ENCODE measurements at places on chromosomes 7 and 10. TPM values are rescaled to one million over a fixed set of nuclear protein-coding genes. Genes with fewer than 3 reads are reported as not detected.

Gene CFAP70
- total RNA-seq, result 1.9 TPM

Gene UPP1
- 18.0 TPM for total RNA-seq

Gene WAC
- 142 TPM for total RNA-seq

Gene ARPC1A
- total RNA-seq, result 99.5 TPM

Gene ACTL6B
- not detected for total RNA-seq

Gene SEC61G
- 376 TPM for total RNA-seq

Gene ACADSB
- total RNA-seq, result 14.7 TPM

Gene H2BK1
- total RNA-seq, result not detected

Gene HIF1AN
- 11.5 TPM for total RNA-seq

Gene LIPF
- total RNA-seq, result not detected

Gene SEMA3E
- total RNA-seq, result 3.4 TPM

Gene OPN4
- not detected for total RNA-seq

Gene UBN2
- 18.8 TPM for total RNA-seq

Gene FKBP6
- total RNA-seq, result not detected

Gene NEUROG3
- 2.8 TPM for total RNA-seq

- no peak for DNase-seq
- H3K27me3 ChIP-seq, result no peaks in the 10 kb centered on the region
- peaks cover 13% of the 10 kb centered on the region for H3K36me3 ChIP-seq
- no peaks in the 10 kb centered on the region for H3K4me1 ChIP-seq
Observed at GRCh38 chr10:92506336-92506735, 67.6 kb downstream of the IDE start.

DNA sequence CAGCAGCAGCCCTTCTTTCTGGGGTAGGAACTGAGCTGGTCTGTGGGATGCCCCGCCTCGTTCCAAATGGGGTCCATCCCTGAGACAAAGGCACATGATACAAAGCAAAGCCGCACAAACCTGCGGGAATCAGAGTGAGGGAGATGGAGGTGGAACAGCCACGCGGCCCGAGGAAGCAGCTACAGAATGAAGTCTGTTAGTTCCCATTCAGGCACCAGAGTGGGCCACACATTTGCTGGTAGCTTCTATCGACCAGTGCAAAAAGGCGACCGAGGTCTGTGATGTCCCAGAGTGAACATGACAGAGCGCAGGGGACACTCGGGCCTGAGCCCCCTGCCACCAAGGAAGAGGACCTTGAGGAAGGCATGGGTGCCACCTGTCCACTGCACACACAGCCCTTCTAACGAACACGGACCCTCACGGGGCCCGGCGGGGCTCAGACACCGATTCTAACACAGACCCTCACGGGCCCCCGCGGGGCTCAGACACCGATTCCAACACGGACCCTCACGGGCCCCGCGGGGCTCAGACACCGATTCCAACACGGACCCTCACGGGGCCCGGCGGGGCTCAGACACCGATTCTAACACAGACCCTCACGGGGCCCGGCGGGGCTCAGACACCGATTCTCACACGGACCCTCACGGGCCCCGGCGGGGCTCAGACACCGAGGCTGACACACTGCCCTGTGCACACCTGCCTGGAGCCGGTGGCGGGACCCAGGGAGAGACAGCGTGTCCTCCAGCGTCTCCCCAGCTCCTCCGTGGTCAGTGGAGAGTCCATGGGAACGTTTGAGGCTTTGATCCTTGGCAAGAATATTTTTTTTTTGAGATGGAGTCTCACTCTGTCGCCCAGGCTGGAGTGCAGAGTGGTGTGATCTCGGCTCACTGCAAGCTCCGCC lies 32.8 kb upstream of the FAM20C start:
- H3K4me1 ChIP-seq, result no peaks in the 10 kb centered on the region
- H3K27me3 ChIP-seq, result no peaks in the 10 kb centered on the region
- H3K4me3 ChIP-seq, result no peak overlapping the region
- H3K36me3 ChIP-seq, result no peaks in the 10 kb centered on the region
- H3K27ac ChIP-seq, result no peak overlapping the region
- DNase-seq, result no peak

- DNase-seq, result no peak
- H3K4me1 ChIP-seq, result peaks cover 58% of the 10 kb centered on the region
- no peak overlapping the region for H3K4me3 ChIP-seq
- no peak overlapping the region for H3K27ac ChIP-seq
Observed at GRCh38 chr10:109887243-109887642, 36.1 kb downstream of the XPNPEP1 start.

GRCh38 chr7:51613911-51614357 lies 297.3 kb upstream of the COBL start:
- H3K27me3 ChIP-seq, result no peaks in the 10 kb centered on the region
- no peak for DNase-seq
- no peaks in the 10 kb centered on the region for H3K36me3 ChIP-seq
- no peak overlapping the region for H3K27ac ChIP-seq

GRCh38 chr7:155809947-155810769 lies 2.1 kb downstream of the SHH start:
- DNase-seq, result no peak
- no peaks in the 10 kb centered on the region for H3K36me3 ChIP-seq
- H3K27ac ChIP-seq, result no peak overlapping the region
- H3K27me3 ChIP-seq, result peaks cover 6% of the 10 kb centered on the region

DNA sequence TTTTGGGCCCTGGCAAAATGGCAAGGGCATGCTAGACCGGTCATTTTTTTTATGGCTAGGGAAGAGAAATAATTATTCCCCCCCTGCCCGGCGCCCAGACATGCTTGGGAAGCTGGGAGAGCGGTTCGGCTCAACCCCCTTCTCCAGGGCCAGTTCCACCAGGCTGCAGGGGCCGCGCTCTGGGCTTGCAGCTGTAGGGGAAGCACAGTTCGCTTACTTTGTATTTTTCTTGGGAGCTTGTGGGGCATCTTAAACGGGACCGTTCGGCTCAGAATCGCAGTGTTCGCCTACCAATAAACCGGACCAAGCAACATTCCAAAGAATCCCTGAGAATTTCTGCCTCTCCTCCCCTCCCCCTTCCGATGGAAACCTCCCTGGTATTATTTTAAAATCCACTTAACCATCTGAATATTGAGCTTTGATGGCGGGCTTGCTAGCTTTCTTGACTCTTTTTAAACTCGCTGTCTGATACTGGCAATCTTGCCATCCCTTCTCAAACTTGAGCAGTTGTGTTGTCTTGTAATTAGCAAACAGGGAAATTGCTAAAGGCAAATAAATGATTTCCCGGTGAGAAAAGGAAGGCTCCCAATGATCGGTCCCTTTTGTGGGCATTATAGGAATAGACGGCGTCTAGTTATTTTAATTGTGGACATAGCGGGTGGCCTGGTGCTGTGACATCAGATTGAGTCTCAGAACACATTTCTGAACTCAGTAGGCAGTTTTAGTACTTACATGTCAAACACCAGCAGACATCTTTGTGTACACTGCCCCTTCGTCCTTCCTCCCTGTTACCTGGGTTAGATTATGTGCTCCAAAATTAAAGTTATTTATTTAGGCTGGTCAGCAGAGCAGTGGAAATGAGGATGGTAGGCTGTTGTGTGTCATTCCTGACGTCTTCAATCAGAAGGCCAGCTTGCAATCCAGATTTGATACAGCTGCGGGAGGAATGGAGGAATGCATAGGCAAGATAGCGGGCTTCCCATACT lies 3.4 kb downstream of the TCF7L2 start:
- peak overlapping the region; percentile 88 for H3K27ac ChIP-seq
- no peaks in the 10 kb centered on the region for H3K27me3 ChIP-seq
- DNase-seq, result no peak
- peaks cover 33% of the 10 kb centered on the region for H3K4me1 ChIP-seq
- H3K36me3 ChIP-seq, result no peaks in the 10 kb centered on the region

DNA sequence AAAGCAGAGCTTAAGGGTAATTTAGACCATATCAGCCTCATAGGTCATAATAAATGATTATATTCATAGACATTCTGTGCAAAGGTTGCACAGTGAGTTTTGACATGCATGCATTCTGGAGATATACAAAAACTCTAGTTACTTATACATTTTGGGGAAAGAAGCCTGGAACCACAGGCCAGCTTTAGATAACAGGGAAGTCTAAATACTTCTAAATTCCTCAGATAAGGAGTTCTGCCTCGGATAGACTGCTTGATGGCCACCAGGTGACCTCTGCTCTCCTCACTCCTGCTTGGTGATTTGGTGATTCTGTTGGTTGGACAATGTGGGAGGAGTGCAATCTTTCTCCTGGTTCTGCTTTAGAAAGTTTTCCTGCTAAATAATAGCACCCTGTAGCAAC lies 77.9 kb downstream of the SGMS1 start:
- H3K4me3 ChIP-seq, result no peak overlapping the region
- DNase-seq, result no peak
- no peak overlapping the region for H3K27ac ChIP-seq
- peaks cover 3% of the 10 kb centered on the region for H3K4me1 ChIP-seq

DNA sequence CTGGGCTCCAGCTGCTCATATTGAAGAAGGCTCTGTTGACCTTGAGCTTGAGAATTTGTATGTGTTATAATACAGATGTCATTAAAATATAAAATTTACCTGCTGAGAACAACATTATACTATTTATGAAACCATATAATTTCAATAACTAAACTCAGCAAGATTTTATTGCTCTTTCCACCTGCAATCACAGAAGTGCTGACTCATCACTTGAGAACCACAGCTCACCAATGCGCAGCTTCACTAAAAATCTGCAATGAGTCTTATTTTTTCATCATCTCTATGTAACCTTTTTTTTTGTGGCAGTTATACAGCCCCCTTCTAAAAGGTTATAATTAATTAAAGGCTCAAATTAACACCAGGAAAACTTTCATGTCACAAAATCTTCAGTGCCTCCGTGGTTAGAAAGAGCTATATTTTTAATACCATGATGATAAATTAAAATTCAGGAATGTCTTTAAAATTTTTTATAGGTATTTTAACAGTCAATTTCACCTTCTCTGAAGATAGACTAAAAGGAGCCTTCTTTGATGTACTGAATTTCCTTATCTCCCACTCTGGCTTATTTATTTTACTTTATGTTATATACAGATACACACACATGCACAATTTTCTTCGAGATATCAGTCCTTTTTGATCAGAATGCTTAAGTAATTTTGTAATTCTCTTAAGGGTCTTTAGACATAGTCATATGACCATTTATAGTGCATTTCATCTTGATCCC lies 102.7 kb downstream of the EVX1 start:
- H3K4me1 ChIP-seq, result peaks cover 8% of the 10 kb centered on the region
- H3K4me3 ChIP-seq, result no peak overlapping the region
- DNase-seq, result no peak
- H3K36me3 ChIP-seq, result no peaks in the 10 kb centered on the region
- H3K27ac ChIP-seq, result no peak overlapping the region

- peak; percentile 46 for DNase-seq
- peaks cover 52% of the 10 kb centered on the region for H3K4me1 ChIP-seq
- H3K27me3 ChIP-seq, result no peaks in the 10 kb centered on the region
- peak overlapping the region; percentile 96 for H3K27ac ChIP-seq
- H3K36me3 ChIP-seq, result no peaks in the 10 kb centered on the region
- peak overlapping the region; percentile 65 for H3K4me3 ChIP-seq
Observed at GRCh38 chr7:235576-236395, 43.4 kb downstream of the FAM20C start.

- H3K36me3 ChIP-seq, result no peaks in the 10 kb centered on the region
- H3K27me3 ChIP-seq, result no peaks in the 10 kb centered on the region
- no peak for DNase-seq
- H3K4me1 ChIP-seq, result peaks cover 24% of the 10 kb centered on the region
- H3K4me3 ChIP-seq, result no peak overlapping the region
- no peak overlapping the region for H3K27ac ChIP-seq
Observed at GRCh38 chr7:36019980-36020379, 133.1 kb upstream of the EEPD1 start.

- H3K4me3 ChIP-seq, result no peak overlapping the region
- H3K4me1 ChIP-seq, result no peaks in the 10 kb centered on the region
- no peak overlapping the region for H3K27ac ChIP-seq
- H3K27me3 ChIP-seq, result no peaks in the 10 kb centered on the region
- H3K36me3 ChIP-seq, result no peaks in the 10 kb centered on the region
Observed at GRCh38 chr7:17674166-17674942, 265.9 kb downstream of the SNX13 start.

DNA sequence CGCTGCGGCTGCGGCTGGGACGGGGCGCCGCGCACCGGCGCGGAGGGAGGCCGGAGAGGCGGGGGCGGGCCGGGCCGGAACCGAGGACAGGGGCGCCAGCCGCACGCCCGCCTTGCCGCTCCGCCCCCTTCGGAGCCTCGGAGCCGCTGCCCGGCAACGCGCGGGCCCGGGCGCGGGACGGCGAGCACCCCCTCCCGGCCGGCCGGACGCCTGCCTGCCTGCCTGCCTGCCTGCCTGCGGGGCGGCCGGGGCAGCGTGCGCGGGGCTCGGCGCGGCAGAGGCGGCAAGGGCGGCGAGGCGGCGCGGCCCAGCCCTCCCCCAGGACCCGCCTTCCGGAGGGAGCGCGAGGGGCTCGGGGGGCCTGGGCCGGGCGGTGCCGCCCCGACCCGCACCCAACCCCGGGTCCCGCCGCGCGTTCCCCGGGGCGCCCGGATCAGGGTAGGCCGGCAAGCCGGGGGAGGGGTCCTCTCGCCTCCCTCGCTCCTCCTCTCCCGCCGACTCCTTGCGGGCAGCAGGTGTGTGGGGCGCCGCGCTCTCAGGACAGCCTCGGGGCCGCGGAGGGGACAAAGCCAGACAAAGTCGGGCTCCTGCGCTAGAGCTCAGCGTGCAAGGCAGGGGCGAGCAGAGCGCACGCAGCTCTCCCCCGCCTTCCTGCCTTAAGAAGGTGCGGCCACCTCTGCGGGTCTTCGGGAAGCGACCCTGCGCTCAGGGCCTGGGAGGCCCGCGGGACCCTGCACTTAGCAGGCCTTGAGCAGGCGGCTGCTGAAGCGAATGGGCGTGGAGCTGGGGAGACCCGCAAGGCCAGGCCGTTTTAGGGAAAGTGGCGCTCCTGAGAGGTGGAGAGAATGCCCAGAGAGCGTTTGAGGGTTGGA lies at the start of gene KIAA1549:
Gene KIAA1549 (minus strand): TSS at position 58 of the 872 bp plus-strand sequence. CDS start 120 bp downstream, outside the sequence.
- DNase-seq, result no peak
- no peaks in the 10 kb centered on the region for H3K36me3 ChIP-seq
- peaks cover 16% of the 10 kb centered on the region for H3K4me1 ChIP-seq
- H3K27ac ChIP-seq, result no peak within 1 kb of the TSS
- H3K27me3 ChIP-seq, result no peaks in the 10 kb centered on the region
- H3K4me3 ChIP-seq, result peak within 1 kb of the TSS; percentile 77

DNA sequence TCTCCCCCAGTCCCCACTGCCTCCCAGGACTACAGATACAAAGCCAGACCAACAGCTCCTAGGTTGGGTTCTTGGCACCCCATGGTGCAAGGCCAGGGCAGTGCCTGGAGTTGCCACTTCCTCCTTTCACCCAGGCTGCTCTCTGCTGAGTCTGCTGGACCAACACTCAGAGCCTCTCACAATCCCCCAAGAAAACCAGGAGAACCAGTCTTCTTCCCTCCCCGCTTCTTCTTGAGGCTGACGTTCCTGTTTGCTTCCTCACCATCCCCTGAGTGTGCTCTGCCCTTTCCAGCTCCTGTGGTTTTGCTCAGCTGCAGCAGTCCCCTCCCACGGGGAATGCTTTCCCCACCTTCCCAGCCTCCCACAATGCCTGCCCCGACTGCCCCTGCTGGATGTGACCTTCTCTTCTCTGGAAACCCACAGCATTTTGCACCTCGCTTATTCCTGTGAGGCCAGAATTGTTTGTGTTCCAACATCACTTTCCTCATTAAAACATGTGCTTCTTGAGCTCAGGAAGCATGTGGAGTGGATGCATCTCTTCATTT lies 89.9 kb downstream of the GOLGA7B start:
- no peak overlapping the region for H3K4me3 ChIP-seq
- no peaks in the 10 kb centered on the region for H3K4me1 ChIP-seq
- no peaks in the 10 kb centered on the region for H3K27me3 ChIP-seq
- H3K27ac ChIP-seq, result no peak overlapping the region
- H3K36me3 ChIP-seq, result no peaks in the 10 kb centered on the region

GRCh38 chr10:13143766-13144165 lies 17.6 kb upstream of the MCM10 start:
- H3K36me3 ChIP-seq, result peaks cover 11% of the 10 kb centered on the region
- DNase-seq, result no peak
- no peaks in the 10 kb centered on the region for H3K4me1 ChIP-seq
- H3K27me3 ChIP-seq, result no peaks in the 10 kb centered on the region
- H3K27ac ChIP-seq, result no peak overlapping the region
- H3K4me3 ChIP-seq, result no peak overlapping the region
